Upper lobe of right lung (tissue), 1 donor: ENCODE measurements at places on chromosomes 3 and 15. TPM values are rescaled to one million over a fixed set of nuclear protein-coding genes. Genes with fewer than 3 reads are reported as not detected.

Gene CLDN16
- total RNA-seq = 0.14 TPM

DNA sequence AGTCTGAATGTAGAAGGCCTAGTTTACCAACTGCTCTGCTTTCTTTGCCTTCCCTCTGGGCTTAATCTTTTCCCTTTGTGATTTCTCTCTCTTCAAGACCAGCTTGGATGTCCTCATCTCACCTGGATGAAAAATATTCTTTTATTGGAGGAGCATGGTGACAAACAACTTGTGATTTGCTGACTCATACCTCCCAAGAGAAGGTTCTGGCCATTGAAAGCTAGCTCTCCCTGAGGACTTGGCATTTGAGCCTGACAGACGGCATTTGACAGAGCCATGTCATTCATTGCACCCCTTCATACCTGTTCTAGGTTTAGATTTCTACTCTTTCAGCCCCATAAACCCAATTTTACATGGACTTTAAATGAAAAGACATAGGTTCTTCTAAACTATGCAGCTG lies 33.3 kb downstream of the ATG7 start:
- no peak for DNase-seq
- no peaks in the 10 kb centered on the region for H3K27me3 ChIP-seq
- peak overlapping the region; percentile 45 for H3K27ac ChIP-seq

Gene LRRC34
- 0.98 TPM for total RNA-seq

GRCh38 chr3:2968475-2968874 lies 141.7 kb downstream of the IL5RA start:
- H3K36me3 ChIP-seq = no peaks in the 10 kb centered on the region
- H3K27me3 ChIP-seq = no peaks in the 10 kb centered on the region
- no peak overlapping the region for H3K27ac ChIP-seq
- H3K4me1 ChIP-seq = no peaks in the 10 kb centered on the region
- no peak for DNase-seq

DNA sequence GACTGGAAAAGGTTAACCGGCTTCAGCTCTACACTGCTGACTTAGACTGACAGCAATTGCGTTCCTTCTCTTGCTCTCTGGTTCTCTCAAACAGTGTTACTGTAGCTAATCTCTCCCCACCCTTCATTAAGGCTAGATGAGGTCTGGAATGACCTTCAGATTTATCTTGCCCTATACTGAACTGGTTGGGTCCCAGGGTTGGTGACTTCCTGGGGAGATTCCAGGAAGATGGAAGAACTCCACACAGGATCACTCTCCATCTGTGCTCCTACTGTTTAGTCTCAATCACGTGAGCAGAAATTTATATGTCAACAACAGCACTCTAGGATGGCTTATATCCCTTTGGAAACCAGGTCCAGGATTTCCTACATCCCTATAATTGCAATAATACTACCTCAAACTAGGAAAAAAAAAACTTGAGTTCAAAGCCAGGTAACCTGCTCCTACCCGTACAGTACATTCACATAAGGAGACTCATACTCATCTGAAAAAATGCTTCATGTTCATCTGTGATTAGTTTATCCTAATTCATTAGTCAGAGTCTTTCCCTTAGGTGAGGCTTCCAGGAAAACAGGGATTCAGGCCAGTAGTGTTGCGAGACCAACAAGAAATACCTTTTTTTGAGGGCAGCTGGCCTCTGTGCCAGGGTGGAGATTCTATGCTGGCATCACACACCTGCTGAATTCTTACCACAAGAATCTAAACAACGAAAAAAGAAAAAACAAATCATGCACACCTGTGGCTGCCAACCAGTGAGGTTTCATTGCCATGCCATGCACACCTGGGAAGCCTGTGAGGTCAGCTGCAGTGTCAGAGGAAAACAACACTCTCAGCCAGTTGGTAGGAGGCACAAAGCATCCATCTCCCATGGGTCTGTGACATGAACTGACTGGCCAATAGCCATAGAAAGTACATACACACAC lies 297.3 kb downstream of the MECOM start:
- H3K36me3 ChIP-seq = no peaks in the 10 kb centered on the region
- H3K4me3 ChIP-seq = no peak overlapping the region
- no peak overlapping the region for H3K27ac ChIP-seq
- H3K27me3 ChIP-seq = no peaks in the 10 kb centered on the region

DNA sequence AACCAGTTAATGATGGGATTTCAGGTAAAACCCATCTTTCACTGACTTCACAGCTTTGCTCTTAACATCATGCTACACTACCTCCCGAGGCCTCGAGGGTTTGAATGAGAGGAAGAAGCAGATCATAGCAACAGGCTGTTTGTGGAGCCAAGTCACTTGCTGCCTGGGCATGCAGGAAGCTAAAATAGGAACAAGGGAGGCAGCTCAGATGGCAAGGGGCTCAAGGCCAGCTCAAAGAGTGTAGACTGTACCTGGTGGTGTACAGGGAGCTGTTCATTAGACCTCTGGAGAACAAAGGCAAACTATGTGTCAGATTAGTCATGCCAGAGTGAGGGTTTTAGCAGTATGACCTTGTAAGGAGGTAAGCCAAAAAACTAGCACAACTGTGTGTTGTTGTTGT lies 28.8 kb downstream of the ARRDC4 start:
- peaks cover 5% of the 10 kb centered on the region for H3K4me1 ChIP-seq
- H3K4me3 ChIP-seq = no peak overlapping the region
- no peaks in the 10 kb centered on the region for H3K27me3 ChIP-seq
